ENCODE measurements at places on chromosomes 1 and 21.

GRCh38 chr1:109111386-109112055 is 2.4 kb upstream of the ELAPOR1 start:
- H3K27me3 ChIP-seq, result peaks cover 20% of the 10 kb centered on the region
- H3K4me3 ChIP-seq, result no peak overlapping the region
- no peak for DNase-seq

DNA sequence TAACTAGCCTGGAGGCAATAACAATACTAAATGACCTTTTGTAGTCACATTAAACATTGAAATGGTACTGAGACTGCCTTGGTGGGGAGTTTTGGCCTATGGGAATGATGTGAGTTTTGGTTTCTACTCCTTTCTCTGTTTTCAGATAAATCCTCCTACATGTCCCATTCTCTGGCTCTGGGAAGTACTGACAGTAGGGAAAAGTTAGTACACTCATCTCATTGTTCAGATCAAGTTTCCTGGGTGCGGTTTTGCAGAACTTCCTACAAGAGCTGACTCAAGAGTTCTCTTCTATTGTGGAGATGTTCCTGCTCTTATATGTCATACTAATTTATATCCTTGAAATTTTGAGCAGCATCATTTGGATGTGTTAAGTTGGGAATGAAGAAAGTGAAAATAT is 74.2 kb upstream of the MACF1 start:
- H3K36me3 ChIP-seq, result no peaks in the 10 kb centered on the region
- no peaks in the 10 kb centered on the region for H3K27me3 ChIP-seq
- DNase-seq, result no peak
- H3K27ac ChIP-seq, result no peak overlapping the region
- peaks cover 11% of the 10 kb centered on the region for H3K4me1 ChIP-seq

DNA sequence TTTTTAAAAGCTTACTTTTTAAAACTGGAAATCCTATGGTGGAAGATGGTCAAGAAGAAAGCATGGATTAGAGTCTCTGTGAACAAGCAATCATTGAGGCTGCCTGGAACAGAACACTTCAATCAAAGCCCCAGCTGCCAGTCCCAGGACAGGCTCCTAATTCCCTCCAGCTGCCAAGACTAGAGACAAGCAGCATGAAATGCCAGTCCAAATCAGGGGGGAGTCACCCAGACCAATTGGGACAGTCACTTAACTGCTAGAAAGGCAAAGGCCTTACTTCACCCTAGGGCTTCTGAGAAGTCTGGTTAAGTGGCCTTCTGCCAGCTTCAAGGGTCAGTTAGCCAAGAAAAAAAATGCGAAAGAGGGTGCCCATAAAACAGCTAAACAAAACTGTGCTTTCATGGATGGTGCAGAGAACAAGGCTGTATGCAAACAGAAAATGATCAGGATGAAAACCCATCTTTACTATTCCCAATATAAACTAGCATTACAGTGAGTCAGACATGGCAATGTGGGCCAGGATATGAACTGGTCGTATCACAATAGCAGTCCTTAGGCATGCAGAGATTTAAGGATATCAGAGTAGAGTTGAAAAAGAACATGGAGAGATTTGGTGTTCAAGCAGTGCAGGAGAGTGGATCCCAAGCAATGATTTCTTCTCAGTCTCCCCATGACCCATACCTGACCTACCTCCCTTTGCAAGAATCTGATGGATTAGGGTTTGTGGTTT is 31.0 kb upstream of the MAN1A2 start:
- no peaks in the 10 kb centered on the region for H3K27me3 ChIP-seq
- DNase-seq, result no peak
- no peaks in the 10 kb centered on the region for H3K36me3 ChIP-seq
- no peak overlapping the region for H3K4me3 ChIP-seq
- no peaks in the 10 kb centered on the region for H3K4me1 ChIP-seq

DNA sequence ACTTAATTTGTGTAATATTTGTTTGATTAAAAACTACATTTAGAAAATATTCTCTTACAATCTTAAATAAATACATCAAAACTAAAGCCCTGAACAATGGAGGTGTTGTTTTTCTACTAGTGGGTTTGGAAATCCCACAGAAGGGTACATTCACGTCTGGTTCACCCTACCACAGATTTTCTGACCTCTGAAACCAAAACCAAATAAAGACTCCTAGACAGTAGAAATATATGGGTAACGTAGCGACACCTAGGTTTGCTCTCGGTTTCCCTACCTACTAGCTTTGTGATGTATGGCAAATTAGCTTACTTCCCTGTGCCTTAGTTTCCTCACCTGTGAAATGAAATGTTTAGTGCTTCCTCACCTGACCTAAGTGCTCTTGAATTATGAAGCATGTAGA is 312.6 kb downstream of the DPYD start:
- H3K4me3 ChIP-seq, result no peak overlapping the region
- H3K4me1 ChIP-seq, result no peaks in the 10 kb centered on the region
- no peaks in the 10 kb centered on the region for H3K36me3 ChIP-seq
- H3K27me3 ChIP-seq, result no peaks in the 10 kb centered on the region
- no peak for DNase-seq

DNA sequence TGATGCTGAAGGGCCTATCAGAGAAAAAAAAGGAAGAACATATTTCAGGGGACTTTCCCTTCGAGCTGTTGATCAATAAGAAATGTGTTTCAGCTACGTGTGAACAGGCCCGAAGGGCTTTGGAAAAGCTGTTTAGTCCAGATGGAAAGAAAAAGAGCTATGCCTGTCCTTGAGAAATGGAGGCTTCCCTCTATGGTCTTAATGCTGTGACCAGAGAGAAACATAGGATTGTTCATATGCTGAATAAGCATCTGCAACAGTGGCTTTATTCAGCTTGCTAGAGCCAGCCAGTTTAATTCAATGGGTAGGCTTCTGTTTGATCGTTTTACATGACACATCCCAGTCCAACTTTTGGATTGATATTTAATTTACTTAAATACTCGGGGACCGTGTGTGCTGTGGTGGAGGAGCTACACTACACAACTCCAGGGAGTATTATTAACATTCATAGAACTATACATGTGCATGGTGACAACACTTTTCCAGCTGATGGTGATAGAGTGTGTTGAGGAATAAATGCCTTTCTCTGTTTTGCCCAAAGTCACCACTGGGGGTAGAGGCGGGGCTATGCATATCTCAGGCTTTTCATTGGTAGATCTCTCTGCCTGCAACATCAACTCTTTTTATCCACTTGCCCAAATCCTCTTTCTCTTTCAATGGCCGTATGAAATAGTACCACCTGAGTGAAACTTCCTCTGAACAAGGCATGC is 106.7 kb upstream of the C8B start:
- DNase-seq, result no peak
- no peak overlapping the region for H3K4me3 ChIP-seq
- H3K4me1 ChIP-seq, result no peaks in the 10 kb centered on the region
- H3K36me3 ChIP-seq, result no peaks in the 10 kb centered on the region
- no peak overlapping the region for H3K27ac ChIP-seq

- H3K27ac ChIP-seq, result no peak overlapping the region
- H3K4me3 ChIP-seq, result no peak overlapping the region
Measured at GRCh38 chr1:248787430-248787829, 31.9 kb upstream of the LYPD8 start.

All from iPS DF 6.9 (cell line).